ENCODE measurements at places on chromosomes 13 and 19. TPM values are rescaled to one million over a fixed set of nuclear protein-coding genes. Genes with fewer than 3 reads are reported as not detected.

DNA sequence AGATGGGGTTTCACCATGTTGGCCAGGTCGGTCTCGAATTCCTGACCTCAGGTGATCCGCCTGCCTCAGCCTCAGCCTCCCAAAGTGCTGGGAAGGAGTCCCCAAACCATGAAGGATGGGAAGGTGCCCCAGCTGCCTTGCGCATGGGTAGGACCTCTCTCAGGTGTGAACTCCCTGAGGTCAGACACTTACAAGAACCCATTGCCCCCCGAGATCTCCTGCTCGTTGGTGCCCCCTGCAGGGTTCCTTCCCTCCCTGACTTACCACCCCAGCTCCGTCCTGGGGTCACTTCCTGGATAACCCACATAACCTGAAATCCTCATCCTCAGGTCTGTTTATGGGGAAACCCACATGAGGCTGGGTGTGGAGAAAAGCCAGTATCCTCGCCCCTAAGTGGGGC lies 41.7 kb downstream of the UNC13A start:
- H3K27me3 ChIP-seq = peaks cover 33% of the 10 kb centered on the region
- DNase-seq = no peak
- no peaks in the 10 kb centered on the region for H3K4me1 ChIP-seq
- no peak overlapping the region for H3K27ac ChIP-seq

Gene ICAM1
- 2.5 TPM for polyA plus RNA-seq

DNA sequence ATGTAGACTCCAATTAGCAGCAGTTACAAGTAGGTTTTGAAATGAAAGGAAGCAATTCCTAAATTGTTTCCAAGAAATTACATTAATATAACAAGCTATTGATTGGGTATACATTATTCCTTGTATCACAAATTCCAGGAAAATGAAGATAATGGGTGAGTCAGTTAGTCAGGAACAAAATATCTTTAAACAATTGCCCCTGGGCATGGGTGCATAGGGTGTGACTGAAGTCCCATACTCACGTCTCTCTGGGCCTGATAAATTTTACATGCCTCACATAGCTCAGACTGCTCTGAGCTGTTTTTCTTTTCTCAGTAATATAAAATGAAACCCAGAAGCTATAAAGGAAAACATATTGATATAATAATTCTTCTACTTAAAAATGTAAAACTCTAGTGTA lies 87.8 kb downstream of the FNDC3A start:
- no peak overlapping the region for H3K27ac ChIP-seq
- H3K36me3 ChIP-seq = no peaks in the 10 kb centered on the region
- no peak for DNase-seq
- no peaks in the 10 kb centered on the region for H3K27me3 ChIP-seq
- peaks cover 23% of the 10 kb centered on the region for H3K4me1 ChIP-seq
- no peak overlapping the region for H3K4me3 ChIP-seq

- H3K36me3 ChIP-seq = no peaks in the 10 kb centered on the region
- H3K27me3 ChIP-seq = no peaks in the 10 kb centered on the region
Measured at GRCh38 chr13:56102641-56103040, 1038.1 kb upstream of the PRR20A start.

GRCh38 chr13:74168263-74168675 lies 34.1 kb upstream of the KLF12 start:
- H3K4me1 ChIP-seq = no peaks in the 10 kb centered on the region
- H3K27me3 ChIP-seq = peaks cover 15% of the 10 kb centered on the region
- H3K27ac ChIP-seq = no peak overlapping the region
- no peaks in the 10 kb centered on the region for H3K36me3 ChIP-seq

DNA sequence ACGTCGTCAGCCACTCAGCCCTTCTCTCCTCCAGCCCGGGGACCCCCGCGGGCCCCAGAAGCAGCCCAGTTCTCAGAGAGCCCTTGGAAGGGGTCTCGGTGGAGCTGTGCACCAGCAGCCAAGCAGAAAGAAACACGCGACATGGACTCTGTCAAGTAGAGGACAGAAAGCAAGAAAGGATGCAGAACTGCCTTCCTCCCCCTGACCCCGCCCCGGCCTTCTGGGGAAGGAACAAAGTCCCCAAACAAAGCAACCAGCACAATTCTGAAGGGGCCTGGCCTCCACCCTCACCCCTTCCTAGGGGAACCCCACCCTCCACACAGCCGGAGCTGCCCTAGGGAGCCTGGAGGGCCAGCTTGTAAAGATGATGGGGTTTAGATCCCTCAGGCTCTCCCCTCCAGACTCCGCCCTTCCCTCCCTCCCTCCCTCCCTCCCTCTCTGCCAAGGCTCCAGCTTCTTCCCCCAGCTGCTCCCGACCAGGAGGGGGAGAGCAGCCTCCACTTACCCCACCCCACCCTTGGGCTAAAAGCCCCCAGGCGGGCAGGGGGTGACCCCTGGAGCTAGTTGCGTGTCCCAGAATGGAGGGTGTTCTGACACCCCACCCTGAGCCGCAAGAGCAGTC lies 7.8 kb downstream of the LYL1 start:
- H3K36me3 ChIP-seq = peaks cover 3% of the 10 kb centered on the region
- DNase-seq = peak; percentile 69
- peak overlapping the region; percentile 99 for H3K27ac ChIP-seq
- peak overlapping the region; percentile 97 for H3K4me3 ChIP-seq
- H3K4me1 ChIP-seq = peaks cover 46% of the 10 kb centered on the region

GRCh38 chr13:31250435-31250834 lies 50.7 kb downstream of the B3GLCT start:
- H3K4me1 ChIP-seq = no peaks in the 10 kb centered on the region
- no peak overlapping the region for H3K4me3 ChIP-seq
- peaks cover 30% of the 10 kb centered on the region for H3K36me3 ChIP-seq
- H3K27me3 ChIP-seq = no peaks in the 10 kb centered on the region

- H3K27ac ChIP-seq = no peak overlapping the region
- H3K27me3 ChIP-seq = peaks cover 41% of the 10 kb centered on the region
- peaks cover 4% of the 10 kb centered on the region for H3K36me3 ChIP-seq
- no peak overlapping the region for H3K4me3 ChIP-seq
Measured at GRCh38 chr13:27408074-27408473, 16.3 kb upstream of the GTF3A start.

GRCh38 chr13:50732712-50733111 lies 110.8 kb downstream of the DLEU7 start:
- no peak overlapping the region for H3K4me3 ChIP-seq
- H3K27me3 ChIP-seq = no peaks in the 10 kb centered on the region
- no peak for DNase-seq
- no peak overlapping the region for H3K27ac ChIP-seq

Gene LIN37
- 8.1 TPM for polyA plus RNA-seq

GRCh38 chr13:100636441-100636840 lies 38.2 kb downstream of the TMTC4 start:
- DNase-seq = no peak
- no peaks in the 10 kb centered on the region for H3K27me3 ChIP-seq
- no peak overlapping the region for H3K27ac ChIP-seq
- H3K4me1 ChIP-seq = no peaks in the 10 kb centered on the region
- H3K4me3 ChIP-seq = no peak overlapping the region

DNA sequence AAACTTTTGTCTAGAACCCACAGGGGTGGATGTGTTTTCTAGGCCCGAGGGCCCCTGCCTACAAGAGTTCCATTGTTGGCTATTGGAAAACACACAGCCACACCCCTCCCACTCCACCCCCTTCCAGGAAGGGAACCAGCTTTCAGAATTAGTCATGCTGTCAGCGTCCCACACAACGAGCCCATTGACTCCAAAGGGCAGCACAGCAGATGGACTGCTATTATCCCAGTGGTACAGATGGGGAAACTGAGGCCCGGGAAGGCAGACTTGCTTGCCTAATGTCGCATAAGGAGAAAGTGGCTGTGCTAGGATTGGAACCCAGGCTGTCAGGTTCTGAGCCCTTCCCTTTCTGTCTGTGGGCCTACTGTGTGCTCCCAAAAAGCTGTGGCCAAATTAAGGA lies 8.1 kb upstream of the FXYD3 start:
- no peak overlapping the region for H3K4me3 ChIP-seq
- no peak overlapping the region for H3K27ac ChIP-seq
- H3K27me3 ChIP-seq = peaks cover 19% of the 10 kb centered on the region

Gene NKPD1
- not detected for polyA plus RNA-seq

DNA sequence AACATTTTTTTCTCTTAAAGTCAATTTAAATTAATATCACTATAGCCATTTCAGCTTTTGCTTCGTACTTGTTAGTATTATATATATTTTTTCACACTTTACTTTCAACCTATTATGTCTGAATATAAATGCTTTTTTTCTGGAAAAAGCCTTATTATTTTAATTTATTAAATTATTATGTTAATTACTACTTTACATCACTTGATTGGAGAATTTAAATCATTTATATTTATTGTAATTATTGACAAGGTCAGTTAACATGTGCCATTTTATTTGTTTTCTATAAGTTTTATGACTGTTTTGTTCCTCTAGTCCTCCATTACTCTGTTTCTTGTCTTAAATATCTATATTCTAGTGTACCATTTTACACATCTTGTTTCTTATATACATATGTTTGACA lies 1333.4 kb upstream of the MIR17HG start:
- H3K27ac ChIP-seq = no peak overlapping the region
- no peaks in the 10 kb centered on the region for H3K36me3 ChIP-seq
- no peaks in the 10 kb centered on the region for H3K4me1 ChIP-seq
- H3K27me3 ChIP-seq = no peaks in the 10 kb centered on the region
- no peak overlapping the region for H3K4me3 ChIP-seq

Gene LRG1
- polyA plus RNA-seq = not detected

Gene LILRA1
- 0.49 TPM for polyA plus RNA-seq

- H3K4me1 ChIP-seq = peaks cover 10% of the 10 kb centered on the region
- peak overlapping the region; percentile 84 for H3K27ac ChIP-seq
- peak overlapping the region; percentile 90 for H3K4me3 ChIP-seq
- H3K36me3 ChIP-seq = no peaks in the 10 kb centered on the region
- DNase-seq = no peak
Measured at GRCh38 chr19:19670070-19670551, 1.5 kb downstream of the ZNF101 start.

DNA sequence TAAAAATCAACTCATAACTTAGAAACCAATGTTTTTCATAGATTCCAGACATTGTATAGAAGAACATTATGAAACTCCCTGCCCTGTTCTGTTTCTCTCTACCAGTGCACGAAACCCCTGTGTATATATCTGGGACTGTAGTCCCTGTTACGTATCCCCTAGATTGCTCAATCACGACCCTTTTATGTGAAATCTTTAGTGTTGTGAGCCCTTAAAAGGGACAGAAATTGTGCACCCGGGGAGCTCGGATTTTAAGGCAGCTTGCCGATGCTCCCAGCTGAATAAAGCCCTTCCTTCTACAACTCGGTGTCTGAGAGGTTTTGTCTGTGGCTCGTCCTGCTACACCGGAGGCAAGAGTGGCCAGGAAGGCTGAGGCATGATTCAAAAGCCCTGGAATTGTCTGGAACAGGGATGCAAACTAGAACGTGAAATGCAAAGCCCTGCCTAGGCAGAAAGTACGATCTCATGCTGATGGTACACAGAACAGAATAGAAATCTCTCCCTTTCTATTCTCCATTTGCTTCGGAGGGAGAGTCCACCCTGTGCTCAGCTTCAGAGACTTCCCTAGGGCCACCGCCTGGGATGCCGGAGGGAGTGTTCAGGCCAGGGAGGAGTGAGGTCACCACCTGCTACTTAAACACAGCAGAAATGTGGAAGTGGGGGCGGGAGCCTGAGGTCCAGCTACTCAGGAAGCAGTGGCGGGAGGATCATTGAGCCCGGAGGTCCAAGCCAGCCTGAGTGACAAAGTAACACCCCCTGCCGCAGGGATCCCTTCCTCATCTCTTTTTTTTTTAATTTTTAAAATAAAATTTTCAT lies 758 bp upstream of the ZNF888 start:
- DNase-seq = no peak
- no peaks in the 10 kb centered on the region for H3K36me3 ChIP-seq
- no peaks in the 10 kb centered on the region for H3K27me3 ChIP-seq
- H3K4me1 ChIP-seq = peaks cover 32% of the 10 kb centered on the region

- H3K36me3 ChIP-seq = no peaks in the 10 kb centered on the region
- H3K4me1 ChIP-seq = peaks cover 4% of the 10 kb centered on the region
- no peaks in the 10 kb centered on the region for H3K27me3 ChIP-seq
- no peak overlapping the region for H3K27ac ChIP-seq
Measured at GRCh38 chr13:88623150-88623549, 952.0 kb downstream of the SLITRK5 start.

- H3K4me1 ChIP-seq = peaks cover 34% of the 10 kb centered on the region
- no peak overlapping the region for H3K27ac ChIP-seq
- peak overlapping the region; percentile 40 for H3K4me3 ChIP-seq
- peaks cover 4% of the 10 kb centered on the region for H3K27me3 ChIP-seq
- peak; percentile 71 for DNase-seq
Measured at GRCh38 chr19:3665681-3666544, 34.4 kb downstream of the PIP5K1C start.

Gene CGB1
- polyA plus RNA-seq = not detected

Gene FFAR3
- polyA plus RNA-seq = not detected

Gene MICU2
- polyA plus RNA-seq = 36.0 TPM

GRCh38 chr19:1000591-1001537 lies 645 bp downstream of the GRIN3B start:
- H3K27ac ChIP-seq = no peak overlapping the region
- H3K4me1 ChIP-seq = peaks cover 15% of the 10 kb centered on the region
- peak overlapping the region; percentile 63 for H3K4me3 ChIP-seq
- no peak for DNase-seq
- peaks cover 45% of the 10 kb centered on the region for H3K27me3 ChIP-seq
- no peaks in the 10 kb centered on the region for H3K36me3 ChIP-seq

- peaks cover 5% of the 10 kb centered on the region for H3K4me1 ChIP-seq
- peaks cover 1% of the 10 kb centered on the region for H3K36me3 ChIP-seq
Measured at GRCh38 chr13:27708325-27708724, 84.0 kb upstream of the GSX1 start.

DNA sequence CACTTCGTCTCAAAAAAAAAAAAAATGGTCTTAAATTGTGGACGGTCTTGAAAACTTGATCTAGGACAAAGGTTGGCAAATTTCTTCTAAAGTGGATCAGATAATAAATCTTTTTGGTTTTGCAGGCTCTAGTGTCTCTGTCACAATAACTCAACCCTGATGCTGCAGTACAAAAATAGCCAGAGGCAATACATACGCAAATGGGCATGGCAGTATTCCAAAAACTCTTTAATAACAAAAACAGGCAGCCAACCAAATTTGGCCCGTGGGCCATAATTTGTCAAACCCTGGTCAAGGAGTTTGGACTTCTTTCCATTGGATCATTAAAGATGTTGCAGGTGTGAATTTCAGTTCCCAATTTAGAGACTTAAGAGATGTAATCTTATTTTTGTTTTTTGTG lies 93.5 kb upstream of the MRI1 start:
- H3K4me3 ChIP-seq = no peak overlapping the region
- H3K36me3 ChIP-seq = peaks cover 8% of the 10 kb centered on the region
- H3K27me3 ChIP-seq = peaks cover 11% of the 10 kb centered on the region

DNA sequence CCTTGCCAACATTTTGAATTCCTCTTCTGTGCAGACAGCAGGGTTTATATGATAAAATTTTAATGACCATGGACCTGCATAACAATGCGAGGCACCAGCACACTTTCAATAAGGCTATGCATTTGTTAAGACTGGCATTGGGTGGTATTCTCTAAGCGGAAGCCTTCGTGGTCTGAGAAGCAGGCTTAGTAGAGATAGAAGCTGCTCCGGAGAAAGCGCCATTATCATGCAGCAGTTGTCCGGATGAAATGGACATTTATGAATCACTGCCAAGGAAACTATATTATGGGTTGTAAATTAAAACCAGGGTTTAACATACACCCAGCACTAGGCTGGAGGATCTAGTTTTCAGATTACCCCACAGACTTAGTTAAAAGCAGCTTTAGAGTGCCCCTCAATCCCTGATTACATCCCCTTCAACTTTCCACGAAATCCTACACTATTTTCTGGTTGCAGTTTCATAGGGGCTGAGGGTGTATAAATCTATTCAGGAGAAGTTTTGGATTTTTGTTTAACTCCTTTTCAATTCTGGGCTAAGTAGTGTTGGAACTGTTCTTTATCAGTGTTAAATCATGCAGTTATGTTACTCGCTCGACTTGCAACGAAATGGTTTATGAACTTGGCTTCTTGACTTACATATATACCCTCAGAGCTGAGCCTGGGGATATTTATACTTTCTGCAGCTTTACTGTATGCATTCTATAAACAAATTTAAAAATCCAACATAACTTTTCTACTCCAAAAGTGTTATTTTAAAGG lies 193.3 kb downstream of the PCDH9 start:
- no peak overlapping the region for H3K4me3 ChIP-seq
- H3K4me1 ChIP-seq = peaks cover 12% of the 10 kb centered on the region
- no peak overlapping the region for H3K27ac ChIP-seq
- H3K27me3 ChIP-seq = no peaks in the 10 kb centered on the region
- DNase-seq = no peak
